ENCODE measurements at places on chromosomes 4 and X. TPM values are rescaled to one million over a fixed set of nuclear protein-coding genes. Genes with fewer than 3 reads are reported as not detected.
A peak's percentile ranks its signal among the peaks of the same experiment; 100 is the strongest.

- DNase-seq: peak; percentile 99
Observed at GRCh38 chr4:77156533-77156911, 485 bp upstream of the CCNG2 start.

DNA sequence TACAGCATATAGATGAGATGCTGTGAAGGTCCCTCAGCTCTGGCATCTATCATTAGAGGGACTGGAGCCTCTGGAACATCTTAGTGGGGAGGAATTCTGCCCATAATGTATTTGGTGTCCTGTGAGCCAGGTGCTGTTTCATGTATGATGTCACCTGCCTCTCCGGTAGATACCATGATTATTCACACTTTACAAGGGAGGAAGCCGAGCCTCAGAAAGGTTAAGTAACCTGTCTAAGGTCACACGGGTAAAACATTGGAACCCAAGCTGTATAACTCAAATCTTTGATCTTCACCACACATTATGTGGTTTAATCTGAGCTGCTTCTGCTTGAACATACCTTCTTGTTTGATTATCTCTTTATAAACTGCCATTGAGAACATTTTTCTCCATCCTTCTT lies 442.8 kb downstream of the BCOR start:
- H3K4me1 ChIP-seq: no peaks in the 10 kb centered on the region
- no peak for DNase-seq
- no peak overlapping the region for H3K27ac ChIP-seq

DNA sequence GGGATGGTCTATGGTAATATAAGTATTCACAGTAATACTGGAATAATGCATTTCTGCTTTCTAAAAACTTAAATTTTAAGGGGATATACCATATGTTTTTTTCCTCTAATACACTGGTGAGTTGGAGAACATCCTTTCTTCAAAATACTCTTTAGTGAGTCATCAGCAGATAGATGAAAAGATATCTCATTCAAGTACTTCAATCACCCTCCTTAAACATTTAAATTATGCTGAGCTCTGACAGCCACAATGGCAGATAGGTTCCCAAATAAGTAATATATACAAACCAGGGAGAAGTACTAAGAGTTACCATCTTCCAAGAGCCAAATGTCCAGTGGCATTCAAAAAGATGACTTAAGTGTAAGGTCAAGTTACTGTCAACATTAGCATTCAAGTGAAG lies 52.2 kb downstream of the AMMECR1 start:
- H3K36me3 ChIP-seq: no peaks in the 10 kb centered on the region
- no peaks in the 10 kb centered on the region for H3K4me1 ChIP-seq
- no peak overlapping the region for H3K4me3 ChIP-seq
- H3K27ac ChIP-seq: no peak overlapping the region
- no peak for DNase-seq

DNA sequence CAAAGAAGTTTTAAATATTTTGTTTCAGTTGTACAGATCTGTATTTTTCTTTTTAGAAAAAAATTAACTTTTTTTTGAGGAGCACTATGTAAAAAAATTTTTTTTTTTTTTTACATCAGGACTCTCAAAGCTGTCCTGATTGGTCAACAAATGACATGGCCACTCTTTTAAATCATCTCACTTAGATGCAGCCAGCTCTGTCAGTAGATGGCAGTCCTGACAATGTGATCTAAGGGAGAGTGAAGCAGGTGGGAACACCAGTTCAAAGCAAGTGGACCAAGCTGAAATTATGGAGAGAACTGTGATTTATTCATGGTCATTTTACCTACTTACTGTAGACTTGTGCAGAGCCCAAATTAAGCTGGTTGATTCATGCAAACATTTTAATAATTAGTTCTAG lies 174.7 kb upstream of the GPRIN3 start:
- H3K4me3 ChIP-seq: no peak overlapping the region
- DNase-seq: peak; percentile 47
- H3K27ac ChIP-seq: no peak overlapping the region
- no peaks in the 10 kb centered on the region for H3K36me3 ChIP-seq
- no peaks in the 10 kb centered on the region for H3K4me1 ChIP-seq

DNA sequence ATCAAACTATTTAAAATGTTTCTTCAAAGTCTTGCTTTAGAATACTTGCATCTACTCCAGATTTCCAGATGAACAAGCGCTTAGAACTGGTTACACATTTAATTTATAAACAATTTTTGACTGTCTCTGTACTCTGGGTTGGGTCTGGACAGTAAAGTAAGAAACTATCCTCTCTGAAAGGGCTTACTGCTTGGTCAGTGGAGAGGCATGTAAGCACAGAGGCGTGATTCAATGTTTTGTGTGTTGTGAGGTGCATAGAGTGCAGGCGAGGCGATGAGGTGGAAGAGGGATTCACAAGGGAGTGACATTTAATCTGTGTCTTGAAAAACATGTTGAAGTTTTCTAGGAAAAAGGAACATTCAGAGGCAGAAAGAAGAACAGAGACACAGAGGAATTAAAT lies 231.4 kb downstream of the VEGFC start:
- no peaks in the 10 kb centered on the region for H3K36me3 ChIP-seq
- H3K4me3 ChIP-seq: no peak overlapping the region
- no peaks in the 10 kb centered on the region for H3K4me1 ChIP-seq
- no peaks in the 10 kb centered on the region for H3K27me3 ChIP-seq
- no peak for DNase-seq

The ZIC3 gene
- polyA plus RNA-seq: not detected

Measured in small intestine (tissue), 16 donors.